MCF 10A (cell line): ENCODE measurements at places on chromosomes 2 and 18.

GRCh38 chr2:155727187-155727895, 605.2 kb downstream of the NR4A2 start:
- DNase-seq: no peak

DNA sequence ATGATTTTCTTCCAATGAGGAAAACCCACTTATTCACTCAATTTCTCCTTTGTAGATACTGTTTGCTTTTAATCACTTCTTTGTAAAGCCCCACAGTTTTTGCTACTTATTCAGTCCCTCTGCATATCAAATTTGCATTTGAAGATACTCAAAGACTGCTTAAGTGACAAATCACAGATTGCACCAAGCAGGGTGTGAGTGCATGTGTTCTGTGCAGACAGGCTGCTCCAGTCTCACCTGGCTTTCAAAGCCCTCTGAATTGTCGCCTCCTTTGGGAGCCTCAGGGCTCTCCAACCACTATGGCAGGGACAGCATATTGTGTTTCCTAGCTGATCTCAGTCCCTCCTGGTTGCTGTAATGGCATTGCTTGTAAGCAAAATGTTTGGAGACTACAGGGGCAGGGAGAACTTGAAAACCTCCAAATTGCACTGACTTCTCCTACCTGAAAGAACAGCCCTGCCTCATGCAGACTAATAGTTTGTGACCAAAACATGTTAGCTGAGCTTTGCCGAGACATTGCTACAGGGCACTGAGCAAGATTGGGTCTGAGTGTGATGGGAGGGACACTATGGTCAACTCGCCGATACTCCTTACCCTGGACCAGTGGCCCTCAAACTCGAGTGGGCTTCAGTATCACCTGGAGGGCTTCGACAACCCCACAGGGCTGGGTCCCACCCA, 96.8 kb downstream of the POLE4 start:
- no peak for DNase-seq

GRCh38 chr2:69565431-69565839, 78.1 kb downstream of the AAK1 start:
- peak; percentile 53 for DNase-seq

- DNase-seq: no peak
These were observed 149.8 kb downstream of the TWIST2 start for GRCh38 chr2:238997684-238998083.

- peak; percentile 8 for DNase-seq
These were observed 39.6 kb upstream of the OTOS start for GRCh38 chr2:240179941-240180666.

DNA sequence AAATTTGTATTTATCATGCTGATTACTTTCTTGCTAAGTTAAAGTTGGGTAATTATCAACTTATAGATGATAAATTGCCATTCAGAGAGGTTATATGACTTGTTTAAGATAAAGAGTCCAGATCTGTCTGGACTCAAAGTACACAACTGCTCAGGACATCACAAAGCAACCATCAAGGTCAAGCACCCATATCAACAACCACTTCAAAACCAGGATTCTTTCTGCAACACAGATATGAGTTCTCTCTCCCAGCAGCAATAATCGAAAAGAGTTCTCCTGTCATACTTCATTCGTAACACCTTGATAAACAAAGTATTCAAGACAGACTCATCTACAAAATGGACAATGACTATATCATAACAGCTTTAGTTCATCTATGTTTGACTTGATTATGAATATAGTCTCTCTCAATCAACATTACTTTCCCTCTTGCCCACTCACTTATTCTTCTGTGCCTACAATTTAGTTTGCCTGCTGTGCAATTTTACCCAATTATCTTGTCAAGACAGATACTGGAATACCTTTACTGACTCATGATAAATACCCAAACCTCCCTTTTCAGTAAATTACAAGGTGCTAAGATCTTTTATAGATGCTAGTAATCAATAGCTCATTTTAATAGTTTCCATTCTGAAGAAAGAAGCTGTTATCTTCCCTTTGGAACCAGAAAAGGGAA, 281.8 kb downstream of the NBAS start:
- no peak for DNase-seq

DNA sequence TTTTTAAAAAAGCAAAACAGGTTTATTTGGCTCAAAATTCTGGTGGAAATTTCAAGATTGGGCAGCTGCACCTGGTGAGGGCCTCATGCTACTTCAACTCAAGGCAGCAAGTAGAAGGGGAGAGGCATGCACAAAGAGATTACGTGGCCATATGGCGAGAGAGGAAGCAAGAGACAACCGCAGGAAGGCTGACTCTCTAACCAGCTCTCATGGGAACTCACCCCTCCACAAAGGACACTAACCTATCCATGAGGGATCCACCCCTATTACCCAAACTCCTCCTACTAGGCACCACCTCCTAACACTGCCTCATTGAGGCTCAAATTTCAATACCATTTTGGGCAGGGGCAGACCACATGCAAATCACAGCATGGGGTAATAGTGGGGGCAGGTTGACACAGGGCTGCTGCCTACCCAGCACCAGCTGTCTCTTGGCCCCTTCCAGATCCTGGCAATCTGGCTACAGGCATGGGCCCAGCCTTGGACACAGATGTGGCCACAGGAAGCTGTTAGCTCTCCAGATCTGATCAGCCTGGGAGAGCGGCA, 2.0 kb upstream of the CAPN10 start:
- DNase-seq: peak; percentile 81

DNA sequence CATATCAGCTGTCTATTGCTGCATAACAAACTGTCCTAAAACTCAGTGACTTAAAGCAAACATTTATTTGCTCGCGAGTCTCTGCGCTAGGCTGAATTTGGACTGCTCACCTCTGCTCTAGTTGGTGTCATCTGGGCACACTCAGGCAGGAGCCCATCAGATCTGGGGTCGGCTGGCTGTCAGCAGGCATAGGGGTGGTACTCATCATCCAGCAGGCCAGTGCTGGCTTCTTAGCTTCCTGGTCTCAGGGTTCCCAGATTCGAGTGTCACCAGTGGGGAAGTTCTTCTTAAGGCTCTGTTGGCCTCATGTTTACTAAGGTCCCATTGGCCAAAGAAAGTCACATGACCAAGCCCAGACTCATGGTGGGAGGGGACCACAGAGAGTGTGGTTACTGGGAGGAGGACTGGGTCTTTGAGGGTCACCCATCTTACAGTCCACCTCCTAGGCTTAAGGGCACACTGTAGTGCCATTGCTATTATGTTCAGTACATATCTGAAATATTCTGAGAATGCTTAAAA, 71.6 kb upstream of the ATG16L1 start:
- no peak for DNase-seq

GRCh38 chr2:45691171-45691999, 39.9 kb downstream of the PRKCE start:
- no peak for DNase-seq

DNA sequence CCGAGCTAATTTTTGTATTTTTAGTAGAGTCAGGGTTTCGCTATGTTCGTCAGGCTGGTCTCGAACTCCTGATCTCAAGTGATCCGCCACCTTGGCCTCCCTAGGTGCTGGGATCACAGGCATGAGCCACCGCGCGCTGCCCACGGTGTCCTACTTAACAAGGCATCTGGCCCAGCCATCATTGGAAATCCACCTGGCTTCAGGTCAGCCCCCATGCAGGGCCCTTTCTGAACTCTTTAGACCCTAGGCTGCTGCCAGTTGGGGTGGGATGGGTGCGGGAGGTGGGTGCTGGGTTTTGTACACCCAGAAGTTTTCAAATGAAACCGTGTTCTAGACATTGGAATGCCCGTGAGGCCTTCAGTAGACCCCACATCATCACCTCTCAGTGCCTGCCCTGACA, 26.6 kb upstream of the NT5DC4 start:
- no peak for DNase-seq

DNA sequence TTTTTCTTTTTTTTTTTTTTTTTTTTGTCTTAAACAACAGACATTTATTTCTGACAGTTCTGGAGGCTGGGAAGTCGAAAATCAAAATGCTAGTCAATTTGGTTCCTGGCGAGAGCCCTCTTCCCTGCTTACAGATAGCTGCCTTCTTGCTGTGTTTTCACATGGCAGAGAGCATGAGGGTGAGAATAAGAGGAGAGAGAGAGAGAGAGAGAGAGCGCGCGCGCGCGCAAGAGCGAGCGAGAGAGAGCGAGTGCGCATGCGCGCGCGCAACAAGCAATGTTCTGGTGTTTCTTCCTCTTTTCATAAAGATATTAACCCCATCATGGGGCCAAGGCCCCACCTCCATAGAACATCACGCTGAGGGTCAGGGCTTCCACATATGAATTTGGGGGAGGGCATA, 20.9 kb downstream of the MTCL1 start:
- DNase-seq: no peak

DNA sequence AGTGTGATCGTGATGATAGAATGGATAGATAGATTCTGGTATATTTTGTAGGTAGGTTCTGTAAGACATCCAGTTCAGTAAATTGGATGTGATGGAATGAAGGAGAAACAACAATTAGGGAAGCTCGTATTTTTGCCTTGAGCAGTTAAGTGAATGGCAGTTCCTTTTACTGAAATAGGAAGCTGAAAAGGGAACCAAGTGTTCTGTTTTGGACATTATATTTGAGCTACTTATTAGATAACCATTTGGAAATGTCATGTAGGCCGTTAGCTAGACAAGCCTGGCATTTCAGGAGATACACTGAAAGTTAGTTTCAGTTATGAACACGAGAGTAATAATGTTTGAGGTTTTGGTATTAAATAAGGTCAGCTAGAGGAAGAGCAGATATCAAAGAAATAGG, 41.5 kb downstream of the MARCHF7 start:
- DNase-seq: no peak
